ENCODE measurements at places on chromosomes 7 and 10.

- no peak for DNase-seq
These were observed 219.2 kb downstream of the SDK1 start for GRCh38 chr7:3520206-3520605.

GRCh38 chr10:89452193-89452592 is 37.8 kb downstream of the IFIT5 start:
- DNase-seq = no peak

DNA sequence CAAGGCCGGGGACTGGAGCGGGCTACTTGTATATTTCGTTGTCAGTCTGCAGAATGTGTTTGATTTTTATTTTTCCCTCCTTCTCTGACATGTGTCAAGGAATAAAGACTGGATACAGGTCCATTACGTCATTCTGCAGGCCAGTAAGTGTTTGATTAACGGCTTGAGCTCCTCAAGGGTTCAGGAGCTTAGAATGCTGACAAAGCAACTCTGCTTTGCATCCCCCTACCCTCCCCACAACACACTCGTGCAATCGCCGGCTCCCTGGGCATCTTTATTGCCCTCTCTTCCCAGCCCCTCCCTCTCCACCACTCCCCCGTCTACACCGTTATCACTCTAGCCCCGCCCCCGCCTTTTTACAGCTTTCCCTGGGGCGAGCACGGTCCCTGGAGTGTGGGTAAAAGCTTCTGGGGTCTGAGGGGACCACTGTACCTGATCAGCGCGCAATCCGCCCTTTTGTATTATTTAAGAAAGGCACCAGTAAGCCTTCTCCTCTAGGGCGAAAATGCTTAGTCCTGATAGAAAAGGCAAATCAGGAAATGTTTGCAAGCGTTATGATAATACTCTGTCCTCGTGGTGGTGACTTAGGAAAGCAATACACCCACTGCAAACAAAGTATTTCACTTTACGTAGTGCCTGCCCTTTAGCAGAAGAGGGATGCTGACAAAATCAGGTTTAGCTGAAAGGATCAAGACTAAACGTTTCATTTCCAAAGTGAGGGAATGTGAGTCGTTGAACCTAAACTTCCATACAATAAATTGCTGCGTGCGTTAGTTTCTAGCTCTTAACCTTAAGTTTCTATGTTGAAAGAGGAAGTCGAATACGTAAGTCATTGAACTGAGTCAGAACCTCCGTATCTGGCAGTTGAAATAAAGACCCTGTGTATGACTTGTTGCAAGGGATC is 1.4 kb upstream of the CREB5 start:
- DNase-seq = no peak

DNA sequence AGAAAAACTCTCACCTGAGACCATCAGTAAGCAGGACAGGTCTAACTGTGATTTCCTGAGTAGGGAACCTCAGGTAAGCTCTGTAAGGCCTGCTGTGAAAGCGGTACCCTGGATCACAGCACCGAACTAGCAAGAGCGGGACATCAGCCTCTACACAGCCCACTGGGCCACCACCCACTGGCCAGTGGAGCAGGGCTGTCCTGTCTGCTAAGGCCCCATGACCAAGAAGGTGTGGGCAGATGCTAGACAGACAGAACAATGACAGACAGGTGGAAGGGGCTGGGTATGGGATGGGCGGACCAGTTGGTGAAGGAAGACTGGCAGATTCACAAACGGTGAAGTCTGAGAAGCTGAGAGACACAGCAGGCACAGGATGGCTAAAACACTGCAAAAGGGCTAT is 79.4 kb upstream of the DDC start:
- no peak for DNase-seq

DNA sequence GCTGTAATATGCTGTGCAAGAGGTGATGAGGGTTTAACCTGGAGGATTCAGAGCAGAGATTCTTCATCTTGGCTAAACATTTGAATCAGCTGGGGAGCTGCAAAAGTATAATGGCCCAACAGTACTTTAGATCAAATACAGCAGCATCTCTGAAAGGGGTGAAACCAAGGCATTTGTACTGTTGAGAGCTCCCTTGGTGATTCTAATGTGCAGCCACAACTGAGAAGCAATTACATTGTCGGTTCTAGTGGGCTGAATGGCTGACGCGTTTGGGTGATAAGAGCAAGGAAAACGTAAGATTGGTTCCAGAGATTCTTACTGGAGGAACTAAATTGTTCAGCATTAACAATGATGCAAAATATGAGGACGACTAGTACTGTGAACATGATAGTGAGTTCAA is 269.7 kb downstream of the AGMO start:
- DNase-seq = no peak

DNA sequence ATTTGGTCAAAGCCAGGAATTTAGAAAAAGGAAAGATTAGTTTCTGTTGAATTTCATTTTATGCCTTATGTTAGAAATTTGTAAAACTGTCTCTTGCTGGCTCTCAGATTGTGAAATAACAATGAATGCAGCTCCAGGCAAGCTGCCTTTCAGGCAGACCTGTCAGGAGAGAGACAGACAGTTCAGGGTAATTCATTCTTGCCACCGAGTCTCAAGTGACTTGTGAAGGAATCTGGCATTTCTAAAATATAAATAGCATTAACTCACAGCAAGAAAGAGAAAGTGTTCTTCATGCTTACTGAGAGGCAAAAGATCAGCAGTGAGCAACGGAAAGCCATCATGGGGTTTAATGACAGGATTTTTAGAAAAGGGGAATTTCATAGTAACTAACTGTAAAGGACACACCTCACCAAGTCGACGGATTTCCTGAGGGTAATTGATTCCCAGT is 442.3 kb upstream of the AKR1E2 start:
- DNase-seq = no peak

DNA sequence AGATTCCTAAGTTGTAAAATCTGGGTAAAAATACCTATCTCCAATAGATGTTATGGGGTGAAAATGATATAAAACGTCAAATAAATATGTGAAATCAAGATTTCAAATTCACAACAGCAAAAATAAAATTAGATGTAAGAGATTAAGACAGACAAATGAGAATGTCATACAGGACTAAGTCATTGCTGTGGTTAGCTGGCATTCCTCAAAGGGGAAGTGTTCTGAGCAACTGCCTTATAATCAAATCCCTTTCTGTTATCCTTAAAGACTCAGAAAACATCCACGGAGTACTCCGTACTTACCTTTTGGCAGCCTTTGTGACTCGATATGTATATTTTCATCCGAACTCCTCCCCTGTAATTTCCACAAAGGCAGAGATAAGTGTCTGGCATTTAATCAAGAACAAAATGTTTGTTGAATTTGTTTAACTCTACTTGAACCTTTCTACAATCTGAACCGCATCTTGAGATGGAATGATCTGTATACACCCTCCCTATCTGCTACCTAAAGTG is 559.6 kb downstream of the GATA3 start:
- no peak for DNase-seq

GRCh38 chr7:44650772-44651171 is 44.3 kb downstream of the OGDH start:
- no peak for DNase-seq

DNA sequence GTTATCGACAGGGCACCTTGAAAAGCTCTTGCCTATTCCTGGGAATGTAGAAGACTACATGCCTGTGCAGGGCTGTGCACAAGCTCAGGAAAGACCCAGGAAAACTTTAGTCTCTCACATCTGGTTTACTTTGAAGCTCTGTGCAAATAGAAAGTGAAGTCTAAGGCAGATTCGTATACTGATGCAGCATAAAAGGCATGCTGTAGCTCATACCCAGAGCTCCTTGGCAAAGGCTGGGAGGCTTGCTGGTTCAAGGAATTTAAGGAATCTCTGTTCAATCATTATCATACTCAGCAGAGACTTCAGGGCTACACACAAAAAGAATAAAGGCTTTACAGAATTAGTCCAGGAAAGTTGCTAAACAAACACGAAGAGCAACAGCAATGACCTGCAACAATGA is 192.0 kb downstream of the OTUD1 start:
- DNase-seq = no peak

DNA sequence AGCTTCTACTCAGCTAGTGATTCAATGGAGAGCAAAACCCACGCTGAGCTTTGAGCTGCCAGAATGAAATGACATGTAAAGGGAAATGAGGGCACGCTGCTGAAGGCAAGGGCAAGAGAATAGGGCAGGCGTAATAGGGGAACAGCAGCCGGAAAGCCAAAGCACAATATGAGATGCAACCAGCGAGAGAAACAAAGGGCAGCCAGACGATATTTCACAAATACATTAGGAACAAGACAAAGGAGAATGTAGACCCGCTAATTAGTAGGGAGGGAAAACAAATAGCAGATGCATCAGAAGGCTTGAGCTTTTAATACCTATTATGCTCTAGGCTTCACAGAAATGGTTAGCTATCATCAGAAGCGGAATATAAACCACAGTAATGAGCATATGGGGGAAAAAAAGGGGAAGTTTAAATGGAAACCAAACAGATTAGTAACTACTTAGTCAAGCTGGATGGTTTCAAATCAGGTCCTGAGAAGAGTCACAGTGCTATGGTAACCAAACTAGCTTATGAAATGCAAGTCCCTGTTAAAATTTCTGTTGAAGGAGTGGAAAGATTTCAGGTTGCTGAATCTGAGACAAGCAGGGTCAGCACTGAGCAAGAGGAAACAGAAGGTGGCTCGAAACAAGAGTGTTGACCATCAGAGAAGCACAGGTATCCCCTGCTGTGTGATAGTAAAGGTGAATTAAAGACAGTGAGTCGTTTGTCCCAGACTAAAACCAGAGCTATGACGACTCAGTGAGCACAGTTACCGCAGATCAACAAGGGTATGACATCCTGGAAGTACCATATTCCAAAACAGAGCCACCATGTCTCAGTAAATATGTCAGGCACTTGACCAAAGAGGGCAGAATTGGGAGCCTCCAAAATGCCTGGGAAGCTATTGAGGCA is 496.9 kb upstream of the CELF2 start:
- no peak for DNase-seq

- DNase-seq = no peak
These were observed 59.6 kb downstream of the BRI3 start for GRCh38 chr7:98341106-98341505.

DNA sequence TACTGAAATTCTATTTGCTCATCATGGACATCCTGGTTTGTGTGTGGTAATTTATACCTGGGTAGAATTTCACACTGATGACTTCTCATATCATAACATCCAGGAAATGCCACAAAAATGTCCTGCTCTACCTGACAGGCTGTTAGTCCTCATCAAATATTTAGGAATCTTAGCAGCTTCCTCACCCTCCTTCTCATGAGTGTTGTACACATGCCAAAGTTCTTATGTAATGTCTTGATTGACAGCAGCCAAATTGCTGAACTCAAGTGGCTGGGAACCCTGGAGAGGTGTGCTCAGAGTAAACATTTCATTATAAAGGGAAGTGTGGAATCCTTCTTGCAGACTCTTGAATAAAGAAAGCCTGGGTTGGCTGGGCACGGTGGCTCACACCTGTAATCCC is 8.9 kb downstream of the EEPD1 start:
- DNase-seq = no peak

GRCh38 chr10:83685458-83685857 is 453.9 kb upstream of the GHITM start:
- no peak for DNase-seq

DNA sequence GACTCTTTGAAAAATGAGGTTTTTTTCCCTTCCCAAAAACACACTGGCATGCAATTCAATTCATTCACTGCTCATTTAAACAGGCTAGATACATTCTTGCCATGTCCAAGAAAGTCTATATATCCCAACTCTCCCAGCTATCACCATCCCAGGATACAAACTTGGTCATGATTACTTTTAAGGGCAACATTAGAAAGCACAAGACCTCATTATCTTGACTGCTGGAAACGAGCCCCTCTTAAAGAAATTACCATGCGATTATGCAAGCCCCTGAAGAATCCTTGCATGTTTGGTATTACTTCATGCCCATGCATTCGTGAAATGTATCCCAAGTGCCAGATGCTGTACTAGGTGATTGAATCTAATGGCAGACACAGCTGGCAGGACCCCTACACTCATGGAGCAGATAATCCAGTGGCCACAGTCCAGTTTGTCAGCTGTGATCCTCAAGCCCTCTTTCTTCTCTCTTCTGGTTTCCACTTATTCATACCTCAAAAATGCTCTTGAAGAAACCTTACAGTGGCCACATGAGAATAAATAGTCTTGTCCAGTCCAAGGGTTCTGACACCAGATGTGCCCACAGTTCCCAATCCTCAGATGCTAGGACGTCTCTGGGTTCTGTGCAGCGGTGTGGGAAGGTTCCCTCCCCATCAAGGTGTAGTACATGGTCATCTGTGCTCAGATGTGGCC is 103.7 kb upstream of the HABP2 start:
- DNase-seq = no peak

DNA sequence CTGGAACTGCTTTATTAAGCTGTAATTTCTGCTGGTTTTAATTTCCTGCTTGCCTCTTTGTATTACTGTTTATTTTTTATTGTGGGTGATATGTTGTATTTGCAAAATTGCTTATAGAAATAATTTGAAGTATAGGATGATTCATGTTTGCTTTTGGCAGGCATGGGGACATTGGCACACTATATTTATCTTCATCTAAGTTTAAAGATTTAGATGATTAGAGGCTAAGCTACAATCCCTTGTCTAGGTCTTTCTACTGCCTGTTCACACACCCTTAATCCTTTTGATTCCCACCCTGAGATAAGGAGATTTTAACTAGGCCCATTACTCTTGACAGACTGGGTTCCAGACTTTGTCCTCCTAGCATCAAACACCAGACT is 182.8 kb upstream of the KAT6B start:
- DNase-seq = no peak

DNA sequence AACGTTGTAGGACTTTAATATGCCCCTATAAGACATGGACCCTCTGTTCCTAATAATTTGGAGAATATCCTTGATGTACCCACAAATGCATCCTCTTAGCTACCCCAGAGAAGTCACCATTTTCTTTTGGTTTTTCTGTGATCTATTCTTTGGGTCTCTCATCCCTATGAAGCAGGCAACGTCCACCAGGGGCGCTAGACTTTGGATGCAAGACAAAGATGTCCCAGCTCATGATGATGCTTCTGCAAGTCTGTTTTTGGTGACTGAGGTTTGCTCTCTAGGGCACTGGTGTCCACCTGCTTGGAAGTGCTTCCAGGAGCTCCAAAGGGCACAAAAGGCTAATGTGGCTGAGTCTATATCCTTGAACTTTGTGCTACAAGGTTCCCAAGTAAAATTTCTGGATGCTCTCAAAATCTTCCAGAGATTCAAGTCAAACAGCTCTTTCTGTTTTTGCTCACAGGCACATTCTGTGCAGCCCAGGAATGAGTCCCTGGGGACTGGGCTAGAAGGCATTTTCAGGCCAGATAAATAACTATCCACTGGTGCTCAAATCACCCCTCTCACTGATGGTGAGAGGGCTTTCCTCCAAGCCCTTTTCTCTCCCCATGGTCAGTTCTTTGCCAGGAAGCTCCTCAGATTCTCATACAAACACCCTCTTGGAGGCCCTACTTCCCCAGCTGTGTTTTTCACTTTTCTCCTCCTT is 166.4 kb downstream of the C7orf25 start:
- no peak for DNase-seq

DNA sequence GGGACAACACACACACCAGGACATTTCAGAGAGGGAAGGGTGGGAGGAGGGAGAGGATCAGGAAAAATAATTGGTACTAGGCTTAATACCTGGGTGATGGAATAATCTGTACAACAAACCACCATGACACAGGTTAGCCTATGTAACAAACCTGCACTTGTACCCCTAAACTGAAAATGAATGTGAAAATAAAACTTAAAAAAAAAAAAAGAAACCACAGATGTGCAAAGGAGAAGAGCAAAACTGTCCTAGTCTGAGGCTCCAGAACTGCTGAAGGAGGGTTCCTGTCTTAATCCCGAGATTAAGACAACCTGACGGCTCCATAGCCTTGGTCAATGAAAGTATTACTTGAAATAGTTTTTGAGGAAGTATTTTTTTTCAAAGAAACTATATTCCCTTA is 423.0 kb downstream of the NEBL start:
- no peak for DNase-seq

All from esophagus squamous epithelium (tissue), 5 donors.